ENCODE measurements at places on chromosomes 7 and 10.

DNA sequence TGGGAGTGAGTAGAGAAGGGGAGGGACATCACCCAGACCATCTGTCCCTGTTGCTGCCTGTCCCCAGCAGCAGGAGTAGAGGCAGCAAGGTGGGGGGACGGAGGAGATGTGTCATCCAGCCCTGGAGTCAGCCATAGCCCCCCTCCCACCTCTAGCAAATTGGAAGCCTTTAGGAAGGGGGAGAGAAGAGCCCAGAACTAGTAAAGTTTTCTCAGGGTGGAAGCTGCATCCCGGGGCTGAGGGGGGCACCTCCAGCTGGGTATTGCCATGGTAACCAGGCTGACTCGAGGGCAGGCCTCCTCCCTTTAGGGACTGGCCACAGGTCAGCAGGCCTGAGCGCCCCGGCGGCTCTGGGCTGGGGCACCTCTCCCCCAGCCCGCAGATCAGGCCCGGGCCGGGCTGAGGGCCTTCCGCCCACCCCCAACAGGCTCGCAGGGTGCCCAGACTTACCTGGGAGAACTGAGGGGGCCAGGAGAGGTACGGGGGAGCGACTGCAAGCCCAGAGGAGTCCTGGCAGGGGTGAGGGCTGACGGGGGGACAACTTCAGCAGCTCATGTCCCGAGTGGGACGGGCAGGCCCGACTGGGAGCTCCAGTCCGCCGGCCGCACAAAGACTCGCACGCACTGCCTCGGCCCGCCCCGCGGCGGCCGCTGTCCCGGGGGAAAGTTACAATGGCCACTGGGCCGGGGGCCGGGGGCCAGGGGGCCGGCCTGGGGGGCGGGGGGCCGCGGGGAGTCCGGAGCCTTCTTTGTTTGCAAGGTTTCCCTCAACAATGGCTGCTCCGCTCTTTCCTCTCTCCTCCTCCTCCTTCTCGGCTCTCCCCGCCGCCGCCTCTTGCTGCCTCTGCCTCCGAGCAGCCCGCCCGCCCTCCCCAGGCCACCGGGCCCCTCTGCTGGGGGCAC, 6.0 kb downstream of the LDB1 start:
- no peak for DNase-seq

GRCh38 chr7:81235997-81236396, 317.1 kb upstream of the SEMA3C start:
- no peak for DNase-seq

DNA sequence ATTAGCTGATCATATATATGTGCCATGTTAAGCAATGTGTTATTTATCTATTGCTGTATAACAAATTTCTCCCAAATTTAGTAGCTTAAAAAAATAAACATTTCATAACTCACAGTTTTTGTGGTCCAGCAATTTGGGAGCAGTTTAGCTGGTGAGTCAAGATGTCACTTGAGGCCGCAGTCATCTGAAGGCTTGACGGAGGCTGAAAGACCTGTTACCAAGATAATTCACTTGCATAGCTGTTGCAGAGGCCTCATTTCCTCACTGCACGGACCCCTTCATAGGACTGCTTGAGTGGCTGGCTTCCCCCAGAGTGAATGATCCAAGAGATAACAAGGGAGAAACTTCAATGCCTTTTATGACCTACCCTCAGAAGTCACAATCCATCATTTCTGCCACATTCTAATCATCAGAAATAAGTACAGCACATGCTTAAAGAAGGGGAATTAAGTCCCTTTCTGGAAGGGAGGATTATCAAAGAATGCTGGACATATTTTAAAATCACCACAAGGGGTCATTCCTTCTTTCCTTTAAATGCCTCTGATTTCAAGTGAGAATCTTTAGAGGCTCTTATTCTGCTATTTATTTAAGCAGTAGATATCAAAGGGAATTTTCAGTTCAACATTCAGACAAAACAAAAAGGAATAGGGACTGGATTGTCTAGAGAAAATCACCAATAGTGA, 10.5 kb upstream of the SRPK2 start:
- DNase-seq: no peak

DNA sequence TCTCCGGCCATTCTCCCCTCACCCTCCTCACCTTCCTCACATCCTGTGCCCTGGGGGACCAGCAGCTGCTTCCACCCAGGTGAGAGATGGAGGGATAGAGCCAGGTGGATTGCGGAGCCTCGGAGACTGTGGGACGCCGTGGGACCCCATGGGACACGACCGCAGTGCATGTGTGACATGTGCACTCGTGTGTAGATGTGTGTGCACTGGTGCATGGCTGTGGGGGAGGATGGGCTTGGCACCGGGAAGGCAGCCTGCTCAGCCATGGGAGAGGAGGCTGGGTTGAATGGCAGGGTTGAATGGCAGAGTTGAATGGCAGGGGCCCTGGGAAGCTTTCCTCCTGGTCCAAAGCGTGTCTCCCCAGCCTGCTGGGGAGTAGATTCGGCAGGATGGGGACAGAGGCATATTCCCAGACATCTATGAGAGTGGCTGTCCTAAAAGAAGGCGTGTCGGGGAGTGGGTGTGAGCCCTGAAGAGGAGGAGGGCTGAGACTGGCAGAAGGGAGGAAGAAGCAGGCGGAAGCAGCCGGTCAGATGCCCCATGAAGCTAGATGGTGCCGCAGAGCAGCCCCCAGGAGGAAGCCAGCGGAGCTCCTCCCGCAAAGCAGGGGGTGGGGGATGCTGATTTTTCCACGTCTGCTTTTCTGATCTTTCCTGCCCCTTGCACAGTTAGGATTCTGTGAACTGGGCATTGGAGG, 815 bp downstream of the GIMAP8 start:
- peak; percentile 87 for DNase-seq
